ENCODE measurements at places on chromosomes 5 and 9.

GRCh38 chr5:173557123-173557903 lies 59.1 kb downstream of the BOD1 start:
- no peak for DNase-seq

DNA sequence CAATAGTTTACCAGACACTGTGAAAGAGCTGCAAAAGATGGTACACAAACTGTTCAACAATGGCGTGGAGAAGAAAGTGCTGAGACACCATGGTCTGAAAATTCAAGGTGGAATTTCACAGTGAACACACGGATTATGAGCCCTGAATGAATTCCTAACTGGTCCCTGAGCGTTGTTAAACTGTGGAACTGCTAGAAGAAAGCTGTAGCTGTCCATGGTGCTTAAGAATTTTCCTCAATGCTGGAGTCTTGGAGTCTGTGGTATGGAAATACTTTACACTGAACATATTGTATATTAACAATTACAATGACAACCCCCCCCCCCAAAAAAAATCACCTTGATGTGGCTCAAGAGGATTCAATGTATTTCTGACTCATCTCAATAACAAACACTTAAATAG lies 68.5 kb downstream of the SLC24A2 start:
- DNase-seq: no peak

DNA sequence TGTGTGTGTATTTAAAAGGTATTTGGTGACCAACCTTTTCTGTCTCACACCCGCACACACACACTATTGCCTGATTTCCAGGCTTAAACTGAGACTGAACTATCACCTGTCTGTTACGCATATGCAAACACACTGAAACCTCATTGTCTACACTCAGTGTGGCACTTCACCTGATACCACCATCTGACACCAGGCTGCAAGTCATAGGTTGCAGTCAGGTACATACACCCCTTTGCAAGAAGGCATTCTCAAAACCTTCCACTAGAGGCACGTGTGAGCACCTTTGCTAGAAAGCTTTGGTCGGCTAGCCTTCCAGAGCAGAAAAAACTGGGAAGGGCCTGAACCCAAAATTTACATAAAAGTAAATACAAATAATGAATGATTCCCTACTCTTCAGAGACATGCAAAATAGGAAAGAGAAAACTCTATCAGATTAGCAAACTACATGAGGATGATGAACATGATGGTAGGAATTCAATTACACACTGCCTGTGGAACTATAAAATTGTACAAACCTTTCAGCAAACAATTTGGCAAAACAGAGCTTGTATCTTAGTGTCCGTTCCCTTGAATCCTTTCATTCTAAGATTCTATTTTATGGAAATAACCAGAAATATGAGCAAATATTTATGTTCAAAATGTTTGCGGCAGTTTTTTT lies 5.9 kb upstream of the FOXD1 start:
- DNase-seq: no peak

DNA sequence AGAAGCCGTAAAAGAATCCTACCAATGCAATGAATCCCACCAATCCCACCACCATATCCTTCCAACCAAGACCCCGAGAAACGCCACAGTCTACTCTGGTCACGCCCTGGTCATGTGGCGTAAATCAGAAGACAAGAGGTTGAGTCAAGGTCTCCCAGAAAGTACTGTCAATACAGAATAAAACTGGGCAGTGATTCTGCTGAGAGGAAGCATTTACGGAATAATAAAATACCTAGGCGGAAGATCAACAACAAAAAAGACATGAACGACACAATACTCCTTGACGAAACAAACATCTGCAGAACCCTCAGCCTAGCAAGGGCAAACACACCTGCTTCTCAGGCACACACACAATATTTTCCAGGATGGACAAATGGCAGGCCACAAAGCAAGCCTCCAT lies 62.8 kb downstream of the GOLM1 start:
- DNase-seq: no peak

- DNase-seq: no peak
These were observed 1185.5 kb upstream of the WWC1 start for GRCh38 chr5:167105941-167106340.

Data from HS-27A (cell line).